ENCODE measurements at places on chromosomes 7 and 10.

DNA sequence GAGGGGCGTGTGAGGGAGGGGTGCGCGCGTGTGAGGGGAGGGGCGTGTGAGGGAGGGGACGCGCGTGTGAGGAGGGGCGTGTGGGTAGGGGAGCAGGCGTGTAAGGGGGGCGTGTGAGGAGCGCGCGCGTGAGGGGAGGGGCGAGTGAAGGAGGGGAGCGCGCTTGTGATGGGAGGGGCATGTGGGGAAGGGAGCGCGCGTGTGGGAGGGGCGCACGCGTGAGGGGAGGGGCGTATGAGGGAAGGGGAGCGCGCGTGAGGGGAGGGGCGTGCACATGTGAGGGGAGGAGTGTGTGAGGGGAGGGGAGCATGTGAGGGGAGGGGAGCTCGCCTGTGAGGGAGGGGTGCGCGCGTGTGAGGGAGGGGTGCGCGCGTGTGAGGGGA, 19.1 kb downstream of the MXI1 start:
- DNase-seq: peak; percentile 96

GRCh38 chr7:133434246-133434865, 181.5 kb downstream of the EXOC4 start:
- DNase-seq: peak; percentile 54

DNA sequence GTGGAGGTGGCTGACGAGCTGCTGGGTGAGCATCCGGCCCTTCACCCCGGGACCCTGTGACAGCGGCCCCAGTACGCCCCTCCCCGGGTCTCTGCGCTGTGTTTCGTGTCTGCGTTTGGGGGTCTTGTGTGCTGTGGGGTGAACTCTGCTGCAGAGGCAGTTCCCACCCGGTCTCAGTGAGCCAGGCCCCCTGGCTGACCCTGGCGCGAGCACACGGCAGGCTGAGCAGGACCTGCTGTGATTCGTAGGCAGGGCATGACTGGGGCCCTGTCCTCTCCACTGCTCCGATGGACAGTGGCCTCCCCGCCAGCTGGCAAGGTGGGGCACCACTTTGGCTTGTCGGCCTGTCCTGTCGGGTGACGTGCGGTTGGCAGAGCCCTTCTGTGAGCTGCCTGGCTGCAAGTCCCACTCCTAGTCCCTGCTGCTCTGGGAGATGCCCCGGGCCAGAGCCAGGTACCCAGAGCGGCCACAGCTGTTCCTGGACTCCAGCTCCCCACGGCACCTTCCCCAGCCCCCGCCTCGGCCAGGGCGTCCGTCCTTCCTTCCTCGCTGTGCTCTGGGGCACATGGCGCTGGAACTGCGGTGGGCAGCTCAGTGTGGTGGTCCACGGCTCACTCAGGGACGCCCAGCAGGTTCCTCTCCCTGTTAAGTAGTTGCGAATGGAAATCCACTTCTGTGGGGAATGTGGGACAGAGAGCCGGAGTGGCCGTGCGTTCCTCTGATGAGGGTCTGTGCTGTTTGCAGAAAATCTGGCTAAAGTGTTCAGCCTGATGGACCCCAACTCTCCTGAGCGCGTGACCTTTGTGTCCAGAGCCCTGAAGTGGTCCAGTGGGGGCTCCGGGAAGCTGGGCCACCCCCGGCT, 10.5 kb downstream of the GET4 start:
- DNase-seq: no peak

GRCh38 chr7:123211545-123211944, 11.8 kb upstream of the SLC13A1 start:
- no peak for DNase-seq

DNA sequence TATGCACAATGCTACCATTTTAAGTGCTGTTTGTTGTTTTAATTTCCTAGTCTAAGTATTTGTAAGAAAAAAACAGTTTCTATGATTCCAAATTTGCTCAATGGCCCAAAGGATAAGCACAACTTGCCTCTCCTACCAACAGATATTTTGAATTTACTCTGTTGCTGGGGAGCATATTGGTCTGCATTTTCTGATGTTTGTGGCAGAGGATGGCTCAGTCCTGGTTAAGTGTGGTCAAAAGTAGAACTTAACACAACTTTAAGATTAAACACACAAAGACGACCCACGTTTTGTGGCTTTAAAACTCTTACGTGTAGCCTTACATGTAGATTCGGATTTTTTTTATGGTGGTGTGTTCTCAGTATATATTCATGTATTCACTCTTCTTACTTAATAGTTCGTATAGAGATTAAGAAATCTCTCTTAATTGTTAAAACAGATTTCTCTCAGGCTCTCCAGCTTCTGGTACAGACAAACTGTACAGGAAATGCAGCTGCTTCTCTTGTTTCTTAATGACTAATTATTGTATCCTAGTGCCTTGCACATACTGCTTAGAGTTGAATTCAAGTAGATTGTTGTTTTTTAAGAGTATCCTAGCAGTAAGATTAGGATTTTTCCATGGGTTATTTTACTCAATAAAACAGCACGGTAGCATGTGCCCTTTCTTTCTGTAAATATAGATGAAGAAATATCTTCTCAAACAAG, 86.2 kb downstream of the GPR85 start:
- no peak for DNase-seq

DNA sequence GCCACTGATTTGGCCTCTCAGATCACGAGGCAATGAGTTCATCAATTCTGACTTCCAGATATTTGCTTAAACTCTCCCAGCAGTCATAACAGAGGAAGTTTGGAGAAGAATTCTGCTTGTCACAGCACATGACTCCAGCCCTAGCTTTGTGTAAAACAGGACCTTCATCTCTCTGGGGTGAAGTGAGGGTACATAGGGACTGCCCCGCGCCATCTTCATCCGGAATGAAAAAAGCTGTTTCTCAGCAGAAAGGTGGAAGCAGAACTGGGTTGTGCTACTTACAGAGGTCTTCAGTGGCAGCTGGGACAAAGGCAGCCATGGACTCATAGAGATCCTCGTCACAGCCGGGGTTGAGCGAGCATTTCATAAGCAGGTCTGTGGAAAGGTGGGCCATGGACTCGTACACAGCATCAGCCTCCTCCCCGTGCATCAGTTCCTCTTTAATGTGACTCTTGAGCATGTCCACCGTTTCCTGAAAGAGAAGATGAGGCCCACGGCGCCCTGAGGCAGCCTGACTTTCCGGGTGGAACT, 58.4 kb upstream of the TM9SF3 start:
- peak; percentile 10 for DNase-seq

- DNase-seq: no peak
Observed at GRCh38 chr7:131020759-131021261, 286.8 kb upstream of the KLF14 start.

GRCh38 chr10:16586358-16587138, 64.9 kb upstream of the C1QL3 start:
- DNase-seq: no peak

All from iris pigment epithelial cell (primary cell).